Fibroblast of villous mesenchyme (primary cell): ENCODE measurements at places on chromosomes 3 and 15. TPM values are rescaled to one million over a fixed set of nuclear protein-coding genes. Genes with fewer than 3 reads are reported as not detected.

The UBAP1L gene
- total RNA-seq = 1.7 and 2.3 TPM in 2 replicates

The ALG1L2 gene
- total RNA-seq = 0.86 TPM in 1 of 2 replicates, not detected in the other

The ISLR gene
- 73.8 and 83.4 TPM in 2 replicates for total RNA-seq

The ITIH3 gene
- total RNA-seq = 1.6 and 8.2 TPM in 2 replicates

The BCHE gene
- 1.6 and 2.6 TPM in 2 replicates for total RNA-seq

The PDCD7 gene
- 14.8 and 20.7 TPM in 2 replicates for total RNA-seq
